ENCODE measurements at places on chromosomes 6 and 20. TPM values are rescaled to one million over a fixed set of nuclear protein-coding genes. Genes with fewer than 3 reads are reported as not detected.

Gene IL17A
- polyA plus RNA-seq, result not detected

Gene FGD2
- polyA plus RNA-seq, result 10.1 TPM

Gene PNPLA1
- 0.15 TPM for polyA plus RNA-seq

Gene CD83
- 1.4 TPM for polyA plus RNA-seq

Gene BPIFA2
- not detected for polyA plus RNA-seq

Gene CLDN20
- not detected for polyA plus RNA-seq

Gene TRIM10
- not detected for polyA plus RNA-seq

Gene OR2B3
- not detected for polyA plus RNA-seq

Gene GJA1
- 125 TPM for polyA plus RNA-seq
